ENCODE measurements at places on chromosomes 3 and 15.

GRCh38 chr3:53009826-53010539 lies 35.9 kb downstream of the SFMBT1 start:
- DNase-seq = no peak

GRCh38 chr3:39103791-39104552 lies 3.5 kb downstream of the GORASP1 start:
- no peak for DNase-seq

- DNase-seq = no peak
These were observed 9.9 kb downstream of the GRM2 start for GRCh38 chr3:51716805-51717204.

DNA sequence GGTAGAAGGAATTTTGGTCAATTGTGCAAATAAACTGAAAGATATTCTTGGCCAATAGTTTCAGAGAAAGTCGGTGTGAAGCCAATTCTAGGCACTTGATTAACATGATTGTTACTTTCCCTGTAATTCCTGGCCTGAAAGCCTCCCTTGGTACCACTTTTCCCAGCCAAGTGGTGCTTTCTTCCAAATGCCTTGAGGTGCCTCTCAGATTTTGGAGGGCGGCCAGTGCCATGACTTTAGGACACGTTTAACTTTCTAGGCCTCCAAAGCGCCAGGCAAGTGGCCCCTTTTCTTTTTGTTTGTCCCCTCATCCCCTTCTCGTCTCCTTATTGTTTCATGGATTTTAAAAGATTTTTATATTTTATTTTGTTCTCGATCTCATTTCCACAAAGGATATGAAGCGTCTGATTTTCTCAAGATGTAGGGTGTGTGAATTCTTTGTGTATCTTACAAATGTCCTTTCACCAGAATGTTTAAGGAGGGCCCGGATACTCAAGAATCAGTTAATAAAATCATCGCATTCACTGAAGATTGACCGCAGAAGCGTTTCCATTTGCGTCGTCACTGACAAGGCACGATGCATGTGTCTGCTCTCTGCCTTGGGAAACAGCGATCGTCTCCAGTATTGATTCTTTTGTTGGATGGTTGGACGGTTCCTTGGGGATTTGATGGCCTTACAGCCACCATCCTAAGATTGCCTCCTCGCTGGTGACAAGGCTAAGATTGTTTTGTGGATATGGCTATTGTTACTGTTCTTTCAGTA lies 87.8 kb downstream of the ASB7 start:
- DNase-seq = no peak

- DNase-seq = peak; percentile 13
These were observed 134.1 kb upstream of the MNS1 start for GRCh38 chr15:56598991-56599390.

- DNase-seq = no peak
These were observed 22.1 kb downstream of the ST8SIA2 start for GRCh38 chr15:92415639-92416297.

DNA sequence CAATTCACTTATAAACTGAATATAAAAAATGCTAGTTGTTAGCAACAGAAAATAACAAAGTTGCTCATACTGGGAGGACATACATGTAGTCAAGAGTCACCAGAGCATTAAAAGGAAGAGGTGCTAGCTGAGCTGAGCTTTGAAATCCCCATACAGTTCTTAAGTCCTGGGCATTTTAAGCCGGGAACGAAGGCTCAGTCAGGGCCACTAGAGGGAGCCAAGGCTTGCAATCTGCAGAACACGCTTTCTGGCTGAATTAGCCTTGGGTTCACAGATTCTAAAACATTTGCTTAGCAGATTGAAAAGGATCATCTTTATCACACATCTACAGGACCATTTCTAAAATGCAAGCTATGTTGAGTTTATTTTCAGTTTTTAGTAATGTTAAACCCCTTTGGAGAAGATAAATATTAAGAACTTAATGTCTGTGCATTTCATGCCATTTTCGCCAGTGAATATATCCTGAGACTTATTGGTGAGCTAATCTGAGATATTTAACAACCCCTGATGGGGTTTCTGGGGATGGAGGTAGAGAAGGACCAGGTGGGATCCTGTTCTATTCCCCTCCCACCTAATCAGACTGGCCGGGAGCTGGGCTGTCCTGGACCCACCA lies 26.3 kb upstream of the MNS1 start:
- DNase-seq = peak; percentile 79

DNA sequence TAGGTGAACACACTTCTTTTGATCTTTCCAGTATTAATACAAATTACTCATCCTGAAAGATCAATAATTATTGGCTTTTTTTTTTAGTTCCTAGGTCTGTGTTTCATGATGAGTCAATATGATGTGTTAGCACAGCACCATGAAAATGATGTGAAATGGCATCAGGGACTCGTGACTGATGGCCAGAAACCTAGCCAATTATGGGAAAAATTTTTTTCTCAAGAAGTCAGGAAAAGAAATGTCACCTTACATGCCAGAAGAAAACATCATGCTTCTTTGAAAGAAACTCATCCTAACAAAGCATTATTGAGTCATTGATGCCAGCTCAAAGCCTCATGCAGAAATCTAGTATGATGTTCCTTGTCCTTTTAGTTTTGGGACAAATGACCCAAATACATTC lies 468.3 kb upstream of the CBLB start:
- no peak for DNase-seq

DNA sequence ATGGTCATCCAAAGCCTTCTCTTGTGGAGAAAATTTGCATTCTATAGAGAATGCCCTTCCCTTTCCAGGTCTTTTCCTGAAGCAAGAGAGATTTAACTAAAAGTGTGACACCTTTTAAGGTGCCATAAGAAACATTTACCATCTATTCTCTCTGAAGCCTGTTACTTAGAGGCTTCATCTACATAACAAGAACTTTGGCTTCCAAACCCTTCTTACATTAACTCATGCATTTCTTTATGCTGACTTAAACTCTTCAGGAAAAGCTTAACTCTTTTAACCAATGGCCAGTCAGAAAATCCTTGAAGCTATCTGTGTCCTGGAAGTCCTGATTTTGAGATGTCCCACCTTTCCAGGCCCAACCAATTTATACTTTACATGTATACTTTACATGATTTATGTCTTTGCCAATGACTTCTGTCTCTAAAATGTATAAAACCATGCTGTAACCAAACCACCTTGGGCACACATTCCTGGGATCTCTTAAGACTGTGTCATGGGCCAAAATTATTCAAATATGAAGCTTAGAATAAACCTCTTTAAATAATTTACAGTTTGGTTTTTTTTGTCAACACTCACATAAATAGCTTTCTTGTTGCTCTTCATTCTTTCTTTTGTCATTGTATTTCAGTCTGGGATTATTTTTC lies 472.6 kb upstream of the NECTIN3 start:
- no peak for DNase-seq

- DNase-seq = peak; percentile 83
These were observed 32.4 kb downstream of the CD200R1L start for GRCh38 chr3:112814266-112814665.

GRCh38 chr15:50883903-50884302 lies 24.6 kb upstream of the AP4E1 start:
- no peak for DNase-seq

GRCh38 chr15:43285609-43286037 lies 18.9 kb upstream of the TGM5 start:
- DNase-seq = peak; percentile 39

- no peak for DNase-seq
These were observed 779.8 kb upstream of the LMCD1 start for GRCh38 chr3:7721869-7722268.

DNA sequence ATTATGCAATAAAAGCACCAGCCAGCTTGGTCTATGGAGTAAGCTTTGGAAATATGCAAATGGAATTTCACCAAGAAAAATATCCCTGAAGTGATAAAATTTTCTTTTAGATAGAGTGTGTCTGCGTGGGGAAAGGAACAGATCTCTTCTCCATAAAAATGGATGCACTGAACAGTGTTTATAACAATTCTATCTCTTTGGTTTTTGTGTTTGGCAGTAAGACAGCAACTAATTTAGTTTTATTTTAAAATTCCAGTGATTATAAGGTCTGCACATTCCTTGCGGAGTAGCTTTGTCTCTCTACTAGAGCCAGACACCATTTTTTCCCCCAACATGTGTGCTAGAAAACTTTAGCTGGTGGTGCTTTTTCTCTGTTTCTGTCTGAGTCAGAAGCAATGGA lies 712.4 kb downstream of the GRM7 start:
- no peak for DNase-seq

GRCh38 chr3:184717399-184717983 lies 5.6 kb upstream of the MAGEF1 start:
- no peak for DNase-seq

- DNase-seq = no peak
These were observed 3.0 kb downstream of the ARF4 start for GRCh38 chr3:57594144-57594543.

GRCh38 chr3:350871-351371 lies 154.4 kb downstream of the CHL1 start:
- DNase-seq = no peak

DNA sequence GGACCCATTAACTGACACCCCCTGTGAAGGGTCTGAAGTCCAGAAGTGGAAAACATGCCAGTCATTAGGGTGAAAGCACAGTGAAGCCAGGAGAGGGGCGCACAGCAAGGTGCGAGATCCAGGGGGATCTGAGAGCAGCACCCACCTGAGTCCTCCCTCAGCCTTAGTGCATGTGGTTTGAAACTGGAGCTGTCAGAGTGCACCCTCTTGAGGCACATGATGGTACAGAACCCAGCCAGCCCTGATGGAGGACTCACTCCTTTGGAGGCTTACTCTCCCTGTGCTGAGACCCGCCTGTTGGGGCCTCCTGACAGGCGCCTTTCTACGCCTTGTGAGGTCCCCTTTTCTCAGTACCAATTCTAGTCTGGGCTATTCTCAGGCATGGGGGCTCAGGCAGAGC lies 77.8 kb downstream of the IL20RB start:
- DNase-seq = no peak

Data from fibroblast of the conjunctiva (primary cell).